ENCODE measurements at places on chromosomes 7 and 10. TPM values are rescaled to one million over a fixed set of nuclear protein-coding genes. Genes with fewer than 3 reads are reported as not detected.

C1QL3 gene
- total RNA-seq: not detected

PDIA4 gene
- 108 TPM for total RNA-seq

GRID1 gene
- total RNA-seq: not detected

OR9A2 gene
- total RNA-seq: not detected

NPTX2 gene
- total RNA-seq: not detected
